ENCODE measurements at places on chromosomes 16 and 17. TPM values are rescaled to one million over a fixed set of nuclear protein-coding genes. Genes with fewer than 3 reads are reported as not detected.

The FA2H gene
- 0.49 TPM for total RNA-seq

The HLF gene
- 12.4 TPM for total RNA-seq

GRCh38 chr16:64428463-64429113 lies 693.3 kb downstream of the CDH11 start:
- DNase-seq: no peak

DNA sequence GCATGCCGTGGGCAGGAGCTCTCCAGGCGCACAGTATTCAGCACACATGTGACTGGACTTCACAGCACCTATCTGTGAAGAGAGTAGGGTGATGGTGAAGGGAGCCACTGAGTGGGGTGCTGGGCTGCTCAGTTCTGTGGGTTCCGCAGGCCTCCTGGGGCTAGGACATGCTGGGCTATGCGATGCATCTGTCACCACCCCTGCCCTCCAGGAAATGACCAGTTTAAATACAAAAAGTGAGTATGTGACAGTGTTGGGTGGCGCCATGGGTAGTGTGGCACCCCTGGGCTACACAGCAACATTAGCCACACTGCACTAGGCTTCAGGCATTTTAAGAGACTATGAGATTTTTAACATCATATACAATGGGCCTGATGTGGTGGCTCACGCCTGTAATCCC lies 28.6 kb downstream of the MYLK3 start:
- no peak for DNase-seq

Data from aorta (tissue), 5 donors.